ENCODE measurements at places on chromosomes 6 and 20. TPM values are rescaled to one million over a fixed set of nuclear protein-coding genes. Genes with fewer than 3 reads are reported as not detected.

CNBD2 gene
- 11.1 TPM for total RNA-seq

ABHD16B gene
- not detected for total RNA-seq

DNA sequence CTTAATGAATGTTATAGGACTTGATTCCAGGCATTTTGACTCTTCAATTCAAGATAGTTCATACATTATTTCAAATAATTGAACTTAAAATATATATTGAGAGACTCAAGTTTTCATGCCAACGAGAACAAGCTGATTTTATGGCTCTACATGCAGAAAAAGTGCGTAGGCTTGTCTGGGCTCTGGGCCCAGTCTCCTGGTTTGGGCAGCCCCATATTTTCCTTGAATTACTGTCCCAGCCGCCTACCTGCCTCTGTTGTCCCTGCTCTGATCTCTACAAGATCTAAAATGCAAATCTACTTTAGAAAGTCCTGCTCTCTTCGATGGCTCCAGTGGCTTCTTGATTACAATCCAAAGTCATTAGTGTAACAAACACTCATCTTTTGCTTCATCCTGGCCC, 537.4 kb upstream of the CHD6 start:
- no peak overlapping the region for H3K27ac ChIP-seq
- no peaks in the 10 kb centered on the region for H3K36me3 ChIP-seq
- DNase-seq: no peak
- no peaks in the 10 kb centered on the region for H3K4me1 ChIP-seq
- H3K4me3 ChIP-seq: no peak overlapping the region
- H3K27me3 ChIP-seq: no peaks in the 10 kb centered on the region

DNA sequence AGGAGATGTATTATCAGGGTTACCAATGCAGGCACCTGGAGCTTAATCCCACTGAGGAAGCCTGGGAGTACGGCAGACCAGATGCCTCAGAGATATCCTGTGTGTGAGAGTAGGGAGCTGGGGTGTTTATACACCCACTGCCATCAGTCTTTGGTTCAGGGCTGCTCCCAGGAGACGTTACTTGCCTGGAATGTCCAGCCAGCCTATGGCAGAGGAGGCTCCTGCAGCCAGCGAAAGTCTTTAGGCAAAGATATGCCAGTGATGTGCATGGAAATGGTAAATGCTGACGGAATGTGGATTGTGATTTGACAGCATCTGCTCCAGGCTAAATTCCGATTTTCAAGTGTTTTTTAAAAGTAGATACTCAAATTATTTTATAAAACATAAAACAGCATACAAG, 282.0 kb downstream of the BTBD3 start:
- H3K27me3 ChIP-seq: no peaks in the 10 kb centered on the region
- no peak for DNase-seq
- no peaks in the 10 kb centered on the region for H3K4me1 ChIP-seq
- no peak overlapping the region for H3K4me3 ChIP-seq
- no peak overlapping the region for H3K27ac ChIP-seq

DNA sequence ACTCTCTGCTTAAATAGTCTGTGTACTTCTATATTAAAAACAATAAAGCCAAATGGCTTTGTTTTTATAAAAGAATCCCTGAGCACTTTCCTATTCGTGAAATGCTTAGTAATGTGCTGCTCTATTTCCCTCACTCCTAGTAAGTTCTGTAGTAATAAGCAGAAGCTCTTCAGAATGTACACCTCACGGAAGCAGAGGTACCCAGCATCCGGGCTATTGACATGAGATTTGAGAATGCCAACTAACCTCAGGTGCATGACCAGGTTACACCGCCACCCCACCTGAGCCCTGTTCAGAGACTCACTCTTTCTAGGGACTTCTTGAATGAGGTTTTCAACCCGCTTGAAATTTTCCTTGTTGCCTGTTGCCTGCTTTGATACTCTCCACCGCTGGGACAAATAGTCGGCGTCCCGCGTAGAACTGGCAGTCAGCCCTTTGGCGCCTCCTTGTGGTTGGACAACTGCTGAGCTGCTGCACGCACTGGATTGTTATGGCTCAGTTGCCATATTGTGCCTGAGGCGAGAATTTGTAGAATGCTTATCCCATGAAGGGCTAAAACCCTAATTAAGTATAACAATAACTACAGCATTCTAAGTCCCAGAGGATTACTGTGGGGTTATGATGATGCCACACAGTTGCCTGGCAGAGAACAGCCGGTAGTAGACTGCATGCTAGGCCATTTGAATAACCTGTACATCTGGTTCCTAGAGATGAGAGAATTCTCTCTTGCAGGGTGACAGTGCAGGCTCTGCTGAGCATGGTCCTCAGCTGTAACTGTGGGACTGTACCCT, 95.4 kb downstream of the KHDC1L start:
- no peak overlapping the region for H3K27ac ChIP-seq
- H3K4me1 ChIP-seq: peaks cover 3% of the 10 kb centered on the region
- no peaks in the 10 kb centered on the region for H3K27me3 ChIP-seq
- H3K36me3 ChIP-seq: no peaks in the 10 kb centered on the region
- no peak overlapping the region for H3K4me3 ChIP-seq
- peak; percentile 74 for DNase-seq

KHDC1L gene
- total RNA-seq: not detected

DNA sequence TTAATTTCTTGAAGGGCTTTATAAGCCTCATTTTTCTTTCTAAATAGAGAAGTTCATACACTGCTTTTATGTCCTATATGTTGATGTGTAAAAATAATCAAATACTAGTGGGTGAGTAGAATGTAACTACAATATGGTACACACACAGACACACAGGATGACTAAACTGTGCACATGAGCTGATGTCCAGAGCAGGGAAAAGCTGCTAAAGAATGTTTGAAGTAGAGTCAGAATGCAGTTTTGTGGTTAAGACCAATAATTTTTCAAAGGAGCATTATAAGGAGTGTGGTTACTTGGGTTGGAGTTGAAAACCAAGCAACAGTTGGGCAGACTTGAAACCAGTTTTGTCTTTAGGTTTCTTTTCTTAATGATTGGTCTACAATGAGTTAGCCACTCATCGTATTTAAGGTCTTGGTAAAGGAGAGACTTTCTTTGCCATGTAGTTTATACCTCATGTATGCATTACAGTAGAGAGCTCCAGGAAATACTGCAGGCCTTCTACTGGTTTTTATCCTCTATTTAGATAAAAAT, 196.6 kb downstream of the ESR1 start:
- no peak overlapping the region for H3K4me3 ChIP-seq
- no peak overlapping the region for H3K27ac ChIP-seq
- no peak for DNase-seq
- H3K36me3 ChIP-seq: no peaks in the 10 kb centered on the region

CDSN gene
- 455 TPM for total RNA-seq

HLA-DOB gene
- total RNA-seq: 5.1 TPM

All from suprapubic skin (tissue), 4 donors.